ENCODE measurements at places on chromosomes 13 and 19.

GRCh38 chr13:113967206-113967720, 6.6 kb downstream of the C13orf46 start:
- peak; percentile 14 for DNase-seq

- no peak for DNase-seq
These were observed 71.4 kb upstream of the IRS2 start for GRCh38 chr13:109857803-109858202.

DNA sequence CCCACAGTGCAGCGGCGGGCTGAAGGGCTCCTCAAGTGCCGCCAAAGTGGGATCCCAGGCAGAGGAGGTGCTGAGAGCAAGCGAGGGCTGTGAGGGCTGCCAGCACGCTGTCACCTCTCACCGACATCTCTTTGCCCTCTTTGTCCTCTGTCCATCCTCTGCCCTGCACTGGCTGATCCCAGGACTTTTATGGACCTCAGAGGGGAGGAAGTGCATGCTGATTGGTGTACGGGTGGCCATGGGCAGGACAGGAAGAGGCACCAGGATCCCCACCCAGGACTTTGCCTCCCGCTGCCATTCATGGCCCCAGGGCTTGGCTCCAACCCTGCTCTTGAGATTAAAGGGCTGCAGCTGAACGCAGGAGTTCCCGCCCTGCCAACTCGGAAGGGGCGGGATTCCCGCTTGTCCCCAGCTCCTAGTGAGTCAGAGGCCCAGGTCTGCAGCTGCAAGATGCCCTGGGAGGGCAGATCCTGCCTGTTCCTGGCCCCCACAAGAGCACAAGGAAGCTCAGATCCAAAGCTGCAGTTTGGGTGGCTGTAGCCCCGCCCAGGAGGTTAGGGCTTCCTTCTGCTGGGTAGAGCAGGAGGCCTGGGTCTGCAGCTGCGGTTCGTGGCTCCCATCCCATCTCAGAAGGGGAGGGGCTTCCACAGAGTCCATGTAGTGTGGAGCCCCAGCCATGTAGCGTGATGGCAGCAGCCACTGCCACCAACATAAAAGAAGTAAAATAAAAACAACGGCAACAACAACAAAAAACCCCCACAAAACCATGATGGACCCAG, 1716.7 kb downstream of the SLITRK1 start:
- no peak for DNase-seq

DNA sequence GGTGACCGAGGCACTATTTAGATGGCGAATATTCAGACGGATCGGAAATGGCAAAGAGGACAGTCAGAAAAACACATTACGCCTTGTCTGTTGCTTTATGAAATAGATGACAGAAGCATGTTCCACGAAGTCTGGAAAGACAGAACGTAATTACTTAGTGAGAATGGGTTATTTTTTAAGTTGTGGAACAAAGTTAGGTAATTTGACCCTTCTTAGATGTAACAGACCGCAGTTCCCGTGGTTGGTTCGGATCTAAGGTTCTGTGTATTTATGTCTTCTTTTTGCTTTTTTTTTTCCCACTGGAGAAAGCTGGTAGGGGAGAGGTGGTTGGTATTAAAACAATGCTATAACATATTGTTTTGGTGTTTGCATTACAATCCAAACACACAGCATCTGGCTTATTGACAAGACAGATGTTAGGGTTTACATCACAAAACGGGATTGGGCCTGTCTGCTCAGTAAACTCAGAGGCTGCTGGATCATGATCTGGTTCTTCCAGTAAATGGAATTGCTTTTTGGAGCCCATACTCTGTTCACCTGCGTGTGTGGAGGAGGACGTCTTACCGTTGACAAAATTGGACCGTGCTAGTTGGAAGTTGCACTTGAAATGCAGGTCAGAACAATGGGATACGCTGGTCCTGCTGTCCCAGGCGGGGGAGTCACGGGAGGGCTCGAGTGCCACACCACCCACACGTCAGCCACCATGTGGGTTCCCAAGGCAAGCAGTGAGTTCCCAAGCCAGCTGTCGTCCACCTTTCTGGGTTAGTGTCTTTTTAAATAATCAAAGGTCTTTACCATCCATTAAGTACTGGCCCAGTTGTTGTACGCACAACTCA, 13.8 kb downstream of the ATP11A start:
- DNase-seq, result no peak

DNA sequence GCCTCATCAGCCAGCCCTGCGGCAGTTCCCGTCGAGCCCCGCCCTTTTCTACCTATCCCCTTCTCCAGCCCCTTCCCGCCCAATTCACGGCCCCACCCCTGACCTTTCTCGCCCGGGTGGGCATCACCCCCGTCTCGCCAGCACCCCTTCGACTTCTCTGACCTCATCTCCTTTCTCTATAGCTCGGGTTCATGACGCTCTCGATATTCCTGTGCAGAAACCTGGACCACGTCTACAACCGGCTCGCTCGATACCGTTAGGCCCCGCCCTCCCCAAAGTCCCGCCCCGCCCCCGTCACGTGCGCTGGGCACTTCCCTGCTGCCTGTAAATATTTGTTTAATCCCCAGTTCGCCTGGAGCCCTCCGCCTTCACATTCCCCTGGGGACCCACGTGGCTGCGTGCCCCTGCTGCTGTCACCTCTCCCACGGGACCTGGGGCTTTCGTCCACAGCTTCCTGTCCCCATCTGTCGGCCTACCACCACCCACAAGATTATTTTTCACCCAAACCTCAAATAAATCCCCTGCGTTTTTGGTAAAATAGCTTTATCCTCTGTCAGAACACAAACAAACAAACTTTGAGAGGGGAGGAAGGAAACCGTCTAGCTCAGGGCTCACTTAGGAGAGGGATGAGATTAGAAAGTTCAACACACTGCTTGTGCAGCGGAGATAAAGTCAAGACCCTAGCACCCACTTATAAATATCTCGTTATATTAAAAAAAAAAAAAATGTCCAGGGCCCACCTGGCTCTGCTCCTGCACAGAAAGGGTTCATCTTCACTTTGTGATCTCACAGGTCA, 5.1 kb downstream of the CD37 start:
- DNase-seq, result peak; percentile 75

DNA sequence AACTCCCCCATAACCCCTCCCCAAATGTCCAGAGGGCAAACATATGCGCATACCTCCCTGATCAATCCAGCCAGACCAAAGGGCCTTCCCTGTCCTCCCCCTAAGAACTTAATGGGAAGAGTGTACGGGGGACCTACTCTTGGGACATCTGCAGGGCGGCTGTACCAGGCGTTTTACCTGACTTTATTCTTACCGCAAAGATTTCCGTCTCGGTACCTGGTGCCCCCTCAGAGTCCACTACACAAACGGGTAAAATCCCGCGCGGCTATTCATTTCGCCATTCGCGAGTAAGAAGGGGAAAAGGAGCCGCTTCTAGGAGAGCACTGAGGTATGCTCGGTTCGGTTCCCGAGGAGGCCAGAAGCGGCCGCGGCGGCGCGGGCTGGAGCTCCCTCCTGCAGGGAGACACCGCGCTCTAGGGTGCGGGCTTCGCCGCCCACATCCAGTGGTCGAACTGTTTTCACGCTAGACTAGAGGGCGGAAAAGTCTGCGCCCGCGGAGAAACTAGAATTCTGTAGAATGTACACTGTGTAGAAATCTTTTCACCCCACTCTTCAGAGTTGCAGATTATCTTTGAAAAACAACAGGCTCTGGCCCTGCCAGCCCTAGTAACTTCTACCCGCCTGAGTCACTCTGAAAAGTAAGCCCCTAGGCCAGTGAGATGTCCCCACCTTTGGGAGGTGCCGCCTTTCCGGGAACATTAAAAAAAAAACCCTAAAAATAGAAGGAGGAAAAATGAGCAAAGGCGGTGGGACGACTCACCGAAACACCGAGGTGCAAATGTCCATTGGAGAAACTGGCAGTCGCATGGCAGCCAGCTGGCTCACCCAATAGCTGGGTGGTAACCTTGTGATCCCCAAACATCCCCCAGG, 3.8 kb upstream of the TSHZ3 start:
- no peak for DNase-seq

- DNase-seq, result peak; percentile 71
These were observed 575 bp downstream of the CARM1 start for GRCh38 chr19:10871711-10872545.

- peak; percentile 45 for DNase-seq
These were observed 10.4 kb downstream of the PNPLA6 start for GRCh38 chr19:7545904-7546303.

DNA sequence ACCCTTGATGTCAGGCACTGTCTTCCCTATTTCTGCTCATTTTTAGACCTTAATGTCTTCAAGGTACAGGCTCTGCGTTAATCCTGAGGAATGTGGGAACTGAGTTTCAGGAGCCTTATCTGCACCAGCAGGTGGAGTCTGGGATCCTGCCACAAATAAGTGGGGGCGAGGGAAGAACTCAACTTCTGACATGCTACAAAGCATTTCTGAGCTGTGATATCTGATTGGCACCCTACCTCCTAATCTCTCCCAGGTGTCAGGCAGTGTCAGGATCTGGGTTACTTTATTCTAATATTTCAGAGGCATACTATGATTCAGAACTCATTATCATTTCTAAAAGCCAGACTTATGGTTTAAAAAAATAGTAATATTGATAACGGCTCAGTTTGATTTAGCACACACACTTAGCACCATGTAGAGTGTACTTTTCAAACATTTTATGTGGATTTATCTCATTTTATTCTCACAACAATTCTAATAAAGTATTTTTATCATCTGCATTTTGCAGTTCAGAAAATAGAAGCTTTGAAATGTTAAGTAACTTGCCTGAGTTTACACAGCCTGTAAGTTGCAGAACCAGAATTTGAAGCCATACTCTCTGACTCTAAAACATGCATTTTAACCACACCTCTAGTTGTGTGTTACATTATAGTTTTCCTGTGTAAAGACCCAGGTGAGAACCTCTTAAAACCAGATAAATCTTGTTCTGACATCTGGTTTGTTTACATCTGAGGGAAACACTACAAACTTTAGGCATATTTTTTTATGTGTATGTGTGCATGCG, 358.6 kb downstream of the TDRD3 start:
- DNase-seq, result no peak

GRCh38 chr13:113491418-113491883, 940 bp upstream of the DCUN1D2 start:
- DNase-seq, result peak; percentile 60
